ENCODE measurements at places on chromosomes 3 and 15. TPM values are rescaled to one million over a fixed set of nuclear protein-coding genes. Genes with fewer than 3 reads are reported as not detected.

DNA sequence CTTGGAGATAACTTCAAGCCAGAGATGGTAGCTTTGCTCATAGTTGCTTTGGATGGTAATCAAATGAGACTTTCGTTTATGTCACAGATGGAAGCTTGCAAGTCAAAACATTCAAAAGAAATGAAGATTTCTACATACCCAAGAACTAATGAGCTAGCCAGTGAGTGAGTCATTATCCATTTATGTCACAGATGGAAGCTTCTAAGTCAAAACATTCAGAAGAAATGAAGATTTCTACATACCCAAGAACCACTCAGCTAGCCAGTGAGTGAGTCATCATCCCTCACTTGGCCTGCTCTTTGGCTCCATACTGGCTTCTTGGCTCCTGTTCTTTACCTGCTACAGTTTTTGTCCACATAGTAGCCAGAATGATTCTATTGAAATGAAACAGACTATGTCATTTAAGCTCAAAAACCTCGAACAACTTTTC, 559.8 kb upstream of the CBLB start:
- DNase-seq: peak; percentile 98

- no peak for DNase-seq
Observed at GRCh38 chr15:63848879-63849551, 15.3 kb upstream of the HERC1 start.

- DNase-seq: no peak
Observed at GRCh38 chr3:50015918-50016317, 72.8 kb upstream of the RBM5 start.

DNA sequence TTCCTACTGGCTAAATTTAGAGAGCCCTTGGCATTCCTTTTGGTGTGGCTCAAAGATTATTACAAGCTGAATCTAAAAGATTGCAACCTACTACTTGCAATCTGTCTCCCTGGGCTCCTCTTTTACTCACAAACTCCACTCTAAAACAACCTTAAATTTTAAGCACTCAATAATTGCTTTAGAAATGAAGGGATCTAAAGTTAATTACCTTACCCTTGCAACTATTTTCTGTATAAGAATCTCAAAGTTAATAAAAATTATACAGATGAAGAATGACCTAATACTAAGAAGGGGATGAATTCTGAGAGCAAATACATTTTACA, 60.2 kb downstream of the ESYT3 start:
- DNase-seq: no peak

The AGBL1 gene
- total RNA-seq: not detected

DNA sequence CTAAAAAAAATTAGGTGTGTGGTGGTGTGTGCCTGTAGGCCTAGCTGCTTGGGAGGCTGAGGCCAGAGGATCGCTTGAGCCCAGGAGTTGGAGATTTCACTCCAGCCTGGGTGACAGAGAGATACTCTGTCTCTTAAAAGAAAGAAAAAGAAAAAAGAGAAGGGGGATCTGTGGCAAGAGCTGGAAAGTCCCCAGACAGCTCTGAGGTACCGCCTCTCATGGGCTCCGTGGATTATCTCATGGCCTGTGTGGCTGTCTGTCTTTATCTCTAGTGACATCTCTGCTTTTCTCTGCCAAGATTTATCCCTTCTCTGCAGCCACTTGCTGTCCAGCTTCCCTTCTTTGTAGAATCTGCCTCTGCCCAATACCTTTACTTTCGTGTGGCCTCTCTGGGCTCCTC, 5.7 kb downstream of the EXOSC7 start:
- no peak for DNase-seq

DNA sequence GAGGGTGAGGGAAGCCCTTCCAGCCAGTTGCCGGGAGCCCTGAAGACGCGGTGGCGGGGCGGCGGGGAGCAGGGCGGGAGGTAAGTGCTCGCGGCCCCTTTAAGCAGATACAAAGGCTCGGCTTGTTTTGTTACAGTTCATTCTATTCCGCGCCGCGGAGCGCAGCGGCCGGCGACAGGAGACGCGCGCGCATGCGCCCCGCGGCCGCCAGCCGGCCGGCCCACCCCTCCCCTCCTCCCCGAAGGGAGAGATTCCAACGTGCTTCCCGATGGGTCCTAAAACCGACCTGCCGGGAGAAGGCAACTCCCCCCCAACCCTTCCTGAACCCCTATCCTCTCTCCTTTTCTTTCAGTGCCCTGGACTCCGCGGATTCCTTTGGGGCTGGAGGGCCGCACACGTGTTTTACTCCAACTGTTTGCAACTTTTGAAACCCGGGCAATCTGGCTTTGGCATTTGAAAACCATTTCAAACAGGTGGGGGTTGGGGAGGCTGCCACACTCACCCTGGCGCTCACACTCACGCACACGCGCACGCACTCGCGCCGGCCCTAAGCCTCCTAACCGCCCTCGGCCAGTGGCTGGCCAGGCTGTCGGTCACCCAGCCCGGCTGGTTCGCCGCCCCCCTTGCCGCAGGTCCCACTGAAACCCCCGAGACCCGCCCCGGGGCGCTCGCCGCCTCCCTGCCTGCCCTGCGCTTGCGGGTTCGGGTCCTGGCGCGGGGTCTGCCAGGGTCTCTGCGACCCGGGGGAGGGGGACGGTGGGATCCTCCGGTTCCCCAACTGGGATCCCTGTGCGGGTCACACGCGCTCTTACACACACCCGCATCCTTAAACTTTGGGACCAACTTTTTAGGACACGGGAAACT, at the start of gene MAGI1:
Gene MAGI1, minus strand, starts transcription at position 193 of the 864 bp plus-strand sequence. CDS start 610 bp downstream, outside the sequence.
- DNase-seq: peak; percentile 94

DNA sequence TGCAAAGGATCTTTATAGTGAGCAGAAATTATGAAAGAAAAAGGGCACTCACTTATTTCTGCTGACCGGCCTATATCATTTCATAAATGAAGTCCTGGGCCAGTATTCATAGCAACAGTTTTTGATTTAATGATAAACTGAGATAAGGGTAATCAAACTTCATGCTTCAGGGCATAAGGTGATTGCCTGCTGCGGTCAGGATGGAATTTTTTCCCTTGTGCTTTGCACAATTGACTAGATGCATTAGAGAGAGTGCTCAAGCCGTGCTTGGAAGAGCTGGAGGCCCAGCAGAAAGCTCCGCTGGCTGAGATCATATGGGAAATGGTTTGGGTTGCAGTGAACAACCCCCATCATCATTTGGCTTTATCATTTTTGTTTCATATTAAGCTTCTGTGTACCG, 10.4 kb downstream of the SEMA6D start:
- no peak for DNase-seq

The CYP1A2 gene
- total RNA-seq: not detected

The RTP4 gene
- 4.4 TPM for total RNA-seq

DNA sequence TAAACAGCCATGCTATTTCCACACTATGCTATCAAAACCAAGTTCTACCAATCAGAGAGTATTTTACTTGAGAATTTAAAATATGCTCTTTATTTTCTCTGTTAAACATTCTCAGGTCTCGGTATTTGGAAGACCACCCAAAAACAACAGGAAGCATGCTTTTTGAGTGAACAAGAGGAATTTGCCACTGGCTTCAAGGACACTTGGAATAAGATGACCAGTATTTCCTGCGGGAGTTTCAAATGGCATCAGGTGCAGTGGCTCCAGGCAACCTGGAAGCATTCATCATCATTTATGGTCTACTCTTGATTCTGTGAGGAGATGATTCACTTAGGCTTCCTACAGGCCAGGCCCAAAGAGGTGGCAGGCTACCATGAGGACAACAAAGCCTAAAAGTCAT, 305.7 kb upstream of the ATP11B start:
- DNase-seq: no peak
